GM12878 (cell line): ENCODE measurements at places on chromosomes 5 and 9.

- H3K4me3 ChIP-seq = no peak overlapping the region
- H3K27ac ChIP-seq = no peak overlapping the region
- H3K4me1 ChIP-seq = peaks cover 46% of the 10 kb centered on the region
- H3K27me3 ChIP-seq = no peaks in the 10 kb centered on the region
- H3K36me3 ChIP-seq = no peaks in the 10 kb centered on the region
These were observed 3.0 kb upstream of the DNAJB5 start for GRCh38 chr9:34986540-34987047.

DNA sequence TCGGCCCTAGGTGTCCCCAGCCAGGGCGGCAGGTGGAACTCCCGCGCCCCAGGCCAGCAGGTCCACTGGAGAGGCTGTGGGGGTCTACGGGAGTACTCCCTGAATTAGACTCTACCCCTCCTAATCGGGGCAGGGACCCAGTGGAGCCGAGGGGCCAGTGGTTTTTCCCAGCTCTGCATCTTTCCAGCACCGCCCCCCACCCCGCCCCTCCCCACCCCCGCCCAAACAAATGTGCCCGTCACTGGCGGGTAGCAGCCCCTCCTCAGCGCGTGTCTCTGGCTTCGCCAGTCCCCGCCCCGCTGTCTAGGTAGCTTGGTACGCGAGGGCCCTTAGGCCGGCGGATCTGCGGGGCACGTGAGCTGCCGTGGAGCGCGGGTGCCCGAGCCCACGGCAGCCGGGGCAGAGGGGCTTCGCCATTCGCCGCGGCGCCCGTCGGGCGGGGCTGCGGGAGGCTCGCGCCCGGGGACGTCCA, 7.0 kb downstream of the UNC5A start:
- H3K4me3 ChIP-seq = no peak overlapping the region
- no peaks in the 10 kb centered on the region for H3K36me3 ChIP-seq
- no peak overlapping the region for H3K27ac ChIP-seq

- H3K27ac ChIP-seq = no peak overlapping the region
- no peak overlapping the region for H3K4me3 ChIP-seq
- no peak for DNase-seq
- peaks cover 7% of the 10 kb centered on the region; the same call in 1 of the 2 replicates for H3K4me1 ChIP-seq
- H3K27me3 ChIP-seq = no peaks in the 10 kb centered on the region
These were observed 138.1 kb downstream of the RGS3 start for GRCh38 chr9:113601656-113602055.

DNA sequence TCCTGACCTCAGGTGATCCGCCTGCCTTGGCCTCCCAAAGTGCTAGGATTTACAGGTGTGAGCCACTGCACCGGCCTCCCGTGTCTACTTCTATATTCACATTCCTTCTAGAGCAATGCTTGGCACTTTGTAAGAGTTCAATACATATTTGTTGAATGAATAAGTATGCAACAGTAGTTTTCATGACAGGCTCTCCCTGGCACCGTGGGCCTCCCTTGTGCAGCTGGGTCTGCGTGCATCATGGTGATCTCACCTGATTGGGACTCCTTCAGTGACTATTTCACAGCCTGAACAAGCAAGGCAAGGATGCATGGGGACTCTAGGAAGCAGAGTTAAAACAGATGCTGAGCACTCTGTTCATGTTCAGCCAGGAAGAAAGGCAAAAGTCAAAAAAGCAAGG, 6.8 kb upstream of the ZBTB34 start:
- peaks cover 5% of the 10 kb centered on the region; the same call in 1 of the 2 replicates for H3K27me3 ChIP-seq
- H3K4me3 ChIP-seq = no peak overlapping the region
- no peak overlapping the region for H3K27ac ChIP-seq
- no peaks in the 10 kb centered on the region for H3K4me1 ChIP-seq
- no peak for DNase-seq

DNA sequence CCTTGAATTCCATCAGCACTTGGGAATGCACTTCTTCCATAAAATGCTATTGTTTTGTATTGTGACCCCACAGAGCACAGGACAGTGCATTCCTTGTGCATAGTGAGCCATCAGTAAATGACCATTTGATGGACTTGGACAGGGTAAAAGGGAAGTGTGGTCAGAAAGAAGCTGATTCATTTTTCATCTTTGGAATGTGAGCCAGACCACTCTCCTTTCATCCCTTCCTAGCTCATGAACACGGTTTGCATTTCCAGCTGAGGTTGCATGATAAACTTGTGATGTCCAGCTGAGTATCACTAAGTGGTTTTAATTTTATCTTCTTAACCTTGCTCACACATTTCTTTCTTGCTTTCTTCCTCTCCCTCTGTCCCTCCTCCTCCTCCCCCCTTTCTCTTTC, 101.3 kb downstream of the NUDT12 start:
- no peaks in the 10 kb centered on the region for H3K36me3 ChIP-seq
- no peaks in the 10 kb centered on the region for H3K27me3 ChIP-seq
- no peak overlapping the region for H3K4me3 ChIP-seq
- no peaks in the 10 kb centered on the region for H3K4me1 ChIP-seq
- no peak overlapping the region for H3K27ac ChIP-seq

- H3K27ac ChIP-seq = peak overlapping the region; percentile 35
- H3K27me3 ChIP-seq = no peaks in the 10 kb centered on the region
- no peaks in the 10 kb centered on the region for H3K36me3 ChIP-seq
- no peak overlapping the region for H3K4me3 ChIP-seq
- no peak for DNase-seq
These were observed 19.2 kb downstream of the SIL1 start for GRCh38 chr5:139178935-139179334.

DNA sequence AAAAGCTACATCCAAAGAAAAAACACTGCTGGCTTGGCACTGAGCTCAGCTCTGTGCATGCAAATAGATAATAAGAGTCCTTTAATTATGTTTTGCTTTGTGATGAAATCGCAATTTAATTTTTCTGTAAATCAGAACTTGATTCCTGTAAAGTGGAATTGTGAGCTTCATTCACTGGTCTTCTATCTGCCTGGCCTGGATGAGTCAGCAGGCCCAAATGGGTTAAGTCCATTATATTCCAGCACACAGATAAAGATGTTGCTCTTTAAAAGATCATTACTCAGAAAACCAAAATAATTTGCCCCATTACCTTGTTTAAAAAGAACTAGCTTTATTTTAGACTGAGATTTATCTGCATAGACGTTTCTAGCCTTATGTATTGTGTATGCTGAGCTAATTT, 90.4 kb downstream of the CARTPT start:
- H3K27ac ChIP-seq = no peak overlapping the region
- DNase-seq = no peak
- H3K36me3 ChIP-seq = no peaks in the 10 kb centered on the region

DNA sequence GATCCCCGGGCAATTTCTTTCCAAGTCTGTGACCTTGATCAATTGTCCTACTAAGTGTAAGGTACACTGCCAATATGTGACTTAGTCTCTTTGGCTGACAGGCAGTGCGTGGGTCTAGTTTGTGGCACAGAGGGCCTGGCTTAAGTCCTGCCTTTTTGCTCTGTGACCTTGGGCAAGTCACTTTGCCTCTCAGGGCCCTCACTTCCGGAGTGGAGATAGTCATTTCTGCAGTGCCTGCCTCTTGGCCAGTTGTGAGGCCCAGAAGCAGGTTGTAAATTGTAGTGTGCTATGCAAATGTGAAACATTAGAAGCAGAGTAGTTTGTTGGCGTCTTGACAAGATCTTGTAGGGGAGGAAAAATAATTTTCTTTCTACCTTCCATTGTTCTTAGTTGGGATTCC, 39.0 kb downstream of the KIF4B start:
- H3K4me3 ChIP-seq = no peak overlapping the region
- H3K4me1 ChIP-seq = no peaks in the 10 kb centered on the region
- H3K36me3 ChIP-seq = no peaks in the 10 kb centered on the region
- no peaks in the 10 kb centered on the region; the same call in 1 of the 2 replicates for H3K27me3 ChIP-seq
- no peak for DNase-seq
- H3K27ac ChIP-seq = no peak overlapping the region

DNA sequence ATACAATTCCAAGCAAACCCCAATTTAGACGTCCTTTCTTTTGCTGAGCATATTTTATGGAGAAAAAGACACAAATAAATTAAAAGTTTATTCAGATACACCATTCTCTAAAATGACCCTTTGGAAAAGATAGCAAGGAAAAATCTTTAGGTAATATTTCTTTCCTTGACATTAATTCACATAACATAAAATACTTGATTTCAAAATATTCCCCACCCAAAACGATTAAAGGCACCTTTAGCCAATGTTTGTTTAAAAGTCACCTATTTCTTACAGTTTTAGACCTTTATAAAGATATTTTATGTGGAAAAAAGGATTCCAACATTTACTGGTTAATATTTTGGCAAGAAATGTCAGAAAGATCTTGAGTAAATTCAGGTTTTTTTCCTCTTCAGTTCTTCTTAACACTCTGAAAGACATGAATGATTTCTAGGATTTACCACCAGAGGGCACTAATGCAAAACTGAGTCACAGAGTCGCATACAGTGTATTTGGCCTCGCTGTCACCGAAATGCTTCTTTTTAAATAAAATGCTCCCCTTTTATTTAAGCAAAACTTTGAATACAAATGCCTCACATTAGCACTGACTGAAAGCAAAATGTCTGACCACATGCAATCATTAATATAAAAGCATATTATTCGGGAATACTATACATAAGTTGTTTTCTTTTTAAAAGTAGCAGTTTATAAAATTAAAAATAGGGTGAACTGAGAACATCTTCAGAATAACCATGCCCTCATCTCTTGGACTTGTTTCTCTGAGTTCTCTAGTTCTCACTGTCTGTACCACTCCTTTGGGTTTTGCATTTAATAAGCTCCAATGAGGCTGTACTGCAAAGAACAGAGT, 122.5 kb downstream of the SLC1A3 start:
- DNase-seq = no peak
- no peak overlapping the region for H3K27ac ChIP-seq
- H3K27me3 ChIP-seq = no peaks in the 10 kb centered on the region
- no peaks in the 10 kb centered on the region for H3K36me3 ChIP-seq
- H3K4me1 ChIP-seq = peaks cover 12% of the 10 kb centered on the region

- no peaks in the 10 kb centered on the region for H3K36me3 ChIP-seq
- H3K27ac ChIP-seq = no peak overlapping the region
- H3K27me3 ChIP-seq = peaks cover 2% of the 10 kb centered on the region; the same call in 1 of the 2 replicates
- no peak overlapping the region for H3K4me3 ChIP-seq
- peaks cover 12% of the 10 kb centered on the region for H3K4me1 ChIP-seq
These were observed 420.0 kb downstream of the GADD45G start for GRCh38 chr9:90024823-90025222.

- H3K27ac ChIP-seq = no peak overlapping the region
- no peaks in the 10 kb centered on the region for H3K4me1 ChIP-seq
- H3K4me3 ChIP-seq = no peak overlapping the region
- no peaks in the 10 kb centered on the region for H3K36me3 ChIP-seq
- no peak for DNase-seq
These were observed 1184.8 kb downstream of the DTWD2 start for GRCh38 chr5:117803533-117803932.

DNA sequence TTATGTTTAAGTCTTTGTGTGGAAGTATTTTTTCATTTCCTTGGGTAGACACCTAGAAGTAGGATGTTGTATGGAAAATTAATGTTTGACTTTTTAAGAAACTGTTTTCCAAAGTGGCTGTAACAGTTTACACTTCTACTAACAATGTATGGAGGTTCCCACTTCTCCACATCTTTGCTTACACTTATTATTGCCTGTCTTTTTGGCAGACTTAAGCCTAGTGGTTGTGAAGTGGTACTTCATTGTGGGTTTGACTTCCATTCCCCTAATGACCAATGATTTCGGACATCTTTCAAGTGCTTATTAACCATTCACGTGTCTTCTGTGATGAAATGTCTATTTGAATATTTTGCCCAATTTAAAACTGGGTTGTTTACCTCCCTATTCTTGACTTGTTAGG, 91.5 kb upstream of the CDKN2B start:
- 0 out of 2 replicates have a peak, but pooled peaks cover 3% of the 10 kb centered on the region for H3K27me3 ChIP-seq
- no peaks in the 10 kb centered on the region for H3K36me3 ChIP-seq
- H3K4me1 ChIP-seq = peaks cover 6% of the 10 kb centered on the region
- H3K27ac ChIP-seq = no peak overlapping the region

DNA sequence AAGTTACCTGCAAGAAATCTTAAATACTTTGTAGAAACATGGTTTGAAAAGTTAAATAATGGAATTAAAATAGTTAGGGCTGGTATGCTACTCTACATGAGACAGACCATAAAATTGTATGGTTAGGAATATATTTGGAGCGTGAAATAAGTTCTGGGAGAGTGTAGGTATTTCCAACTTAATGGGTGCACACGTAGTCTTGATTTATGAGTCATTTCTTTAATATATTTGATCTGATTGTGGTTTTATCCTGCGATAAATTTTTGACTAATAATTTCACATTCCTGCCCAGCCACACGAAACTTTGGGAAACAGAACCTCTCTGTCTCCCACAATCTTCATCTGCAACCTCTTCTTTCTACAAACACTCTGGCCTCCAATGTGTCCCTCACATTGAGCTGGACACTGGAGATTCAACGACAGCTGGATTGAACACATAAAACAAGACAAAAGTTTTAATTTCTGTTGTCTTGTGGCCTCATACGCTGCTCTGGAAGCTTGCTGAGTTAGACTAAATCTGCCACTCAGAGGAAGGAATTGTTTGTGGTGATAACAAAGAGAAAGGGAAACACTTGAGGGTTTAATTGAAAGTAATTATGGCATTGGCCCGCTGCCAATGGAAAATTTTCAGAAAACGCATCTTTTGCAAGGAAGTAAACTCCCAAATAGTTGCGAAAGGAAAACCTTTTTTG, 201.8 kb upstream of the ZNF608 start:
- H3K4me1 ChIP-seq = peaks cover 15% of the 10 kb centered on the region
- H3K4me3 ChIP-seq = no peak overlapping the region
- H3K27ac ChIP-seq = no peak overlapping the region
- H3K36me3 ChIP-seq = no peaks in the 10 kb centered on the region
- no peak for DNase-seq

GRCh38 chr5:78560000-78560855, 88.3 kb downstream of the LHFPL2 start:
- H3K36me3 ChIP-seq = peaks cover 9% of the 10 kb centered on the region; the same call in 1 of the 2 replicates
- no peaks in the 10 kb centered on the region for H3K4me1 ChIP-seq
- DNase-seq = no peak
- H3K27me3 ChIP-seq = no peaks in the 10 kb centered on the region

- H3K27me3 ChIP-seq = no peaks in the 10 kb centered on the region
- H3K4me1 ChIP-seq = no peaks in the 10 kb centered on the region
- no peaks in the 10 kb centered on the region for H3K36me3 ChIP-seq
These were observed 313.7 kb upstream of the IRX4 start for GRCh38 chr5:2196416-2196815.

DNA sequence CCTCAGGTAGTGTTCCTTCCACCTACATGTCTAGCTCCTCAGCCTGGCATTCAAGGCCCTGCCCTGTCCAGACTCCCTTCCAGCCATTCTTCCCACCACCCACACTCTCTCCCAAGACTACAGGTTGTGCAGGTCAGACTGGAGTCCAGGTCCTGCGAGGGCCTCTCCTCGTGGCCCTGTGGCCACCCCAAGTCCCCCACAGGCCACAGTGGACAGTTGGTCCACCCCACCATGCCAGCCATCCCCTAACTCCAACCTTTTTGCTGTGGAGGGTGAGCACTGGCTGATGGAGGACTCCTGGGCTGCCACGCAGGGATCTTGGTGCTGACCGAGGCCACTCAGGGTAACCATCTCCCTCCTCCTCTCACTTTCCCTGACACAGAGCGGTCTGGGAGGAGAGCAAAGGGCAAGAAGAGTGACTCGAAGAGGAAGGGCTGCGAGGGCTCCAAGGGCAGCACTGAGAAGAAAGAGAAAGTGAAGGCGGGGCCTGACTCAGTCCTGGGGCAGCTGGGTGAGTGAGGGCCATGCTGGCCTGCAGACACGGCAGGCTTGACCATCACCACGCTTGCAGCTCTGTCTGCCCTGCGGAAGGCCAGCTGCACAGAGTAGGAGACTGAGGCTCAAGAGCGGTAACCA, 51.0 kb downstream of the JADE2 start:
- H3K36me3 ChIP-seq = peaks cover 60% of the 10 kb centered on the region
- no peak overlapping the region for H3K27ac ChIP-seq
- H3K4me1 ChIP-seq = no peaks in the 10 kb centered on the region
- no peaks in the 10 kb centered on the region for H3K27me3 ChIP-seq
- H3K4me3 ChIP-seq = no peak overlapping the region
- DNase-seq = no peak
